ENCODE measurements at places on chromosomes 16 and 17.

- DNase-seq, result no peak
These were observed 27.1 kb upstream of the PHF12 start for GRCh38 chr17:28978356-28978964.

DNA sequence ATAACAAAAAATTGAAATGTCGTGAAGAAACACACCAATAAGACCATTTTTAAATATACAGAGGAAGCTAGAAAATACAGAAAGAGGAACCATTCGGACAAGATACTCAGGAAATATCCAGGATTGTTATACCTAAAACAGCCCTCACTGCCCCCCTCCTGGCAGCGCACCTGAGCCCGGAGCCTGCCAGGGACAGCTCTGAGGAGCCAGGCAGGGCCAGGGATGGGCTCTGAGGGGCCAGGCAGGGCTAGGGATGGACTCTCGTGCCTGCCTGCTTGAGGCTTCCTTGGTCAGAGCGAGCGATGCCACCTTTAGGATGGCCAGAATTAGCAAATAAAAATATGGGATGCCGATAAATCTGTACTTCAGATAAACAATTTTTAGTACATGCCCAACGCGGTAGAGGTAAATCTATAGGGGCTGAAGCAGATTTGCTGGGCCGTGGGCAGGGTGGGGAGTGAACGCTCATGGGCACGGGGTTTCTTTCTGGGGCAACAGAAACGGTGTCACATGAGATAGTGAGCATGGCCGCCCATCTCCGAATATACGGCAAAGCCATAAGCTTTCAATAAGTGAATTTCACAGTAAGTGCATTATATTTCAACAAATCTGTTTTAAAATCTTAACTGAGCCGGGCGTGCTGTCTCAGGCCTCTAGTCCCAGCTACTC, 18.2 kb upstream of the CSNK1D start:
- no peak for DNase-seq

DNA sequence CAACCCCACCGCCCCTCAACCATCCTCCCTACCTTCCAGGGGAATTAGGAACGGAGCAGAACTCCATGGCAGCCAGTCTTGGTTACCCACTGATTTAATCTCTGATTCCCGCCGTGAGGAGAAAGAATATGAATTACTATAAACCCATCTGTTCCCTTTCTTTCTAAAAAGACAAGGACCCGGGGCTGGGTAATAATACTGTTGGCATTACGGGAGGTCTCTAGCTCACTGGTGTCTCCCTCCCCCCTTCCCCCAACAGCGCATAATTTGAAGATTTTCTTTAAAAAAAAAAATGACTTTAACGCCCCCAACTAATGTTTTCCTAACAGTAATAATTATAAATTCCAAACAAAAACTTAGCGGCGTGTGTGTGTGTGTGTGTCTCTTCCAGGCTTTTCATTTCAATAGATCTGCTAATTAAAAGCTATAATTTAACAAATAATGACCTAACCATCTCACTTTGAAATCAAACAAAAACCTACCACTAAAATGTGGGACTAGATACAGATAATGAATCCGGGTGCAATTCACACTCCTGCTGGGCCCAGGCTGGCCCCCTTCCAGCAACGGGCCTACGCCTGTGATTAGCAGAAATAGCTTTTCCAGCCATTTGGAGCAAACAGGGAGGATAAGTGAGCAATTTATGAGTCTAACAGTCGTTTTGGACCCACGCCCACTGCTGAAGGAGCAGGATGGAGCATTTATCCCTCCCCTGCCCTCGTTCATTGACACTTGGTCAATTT, 18.2 kb upstream of the BHLHA9 start:
- DNase-seq, result peak; percentile 23

DNA sequence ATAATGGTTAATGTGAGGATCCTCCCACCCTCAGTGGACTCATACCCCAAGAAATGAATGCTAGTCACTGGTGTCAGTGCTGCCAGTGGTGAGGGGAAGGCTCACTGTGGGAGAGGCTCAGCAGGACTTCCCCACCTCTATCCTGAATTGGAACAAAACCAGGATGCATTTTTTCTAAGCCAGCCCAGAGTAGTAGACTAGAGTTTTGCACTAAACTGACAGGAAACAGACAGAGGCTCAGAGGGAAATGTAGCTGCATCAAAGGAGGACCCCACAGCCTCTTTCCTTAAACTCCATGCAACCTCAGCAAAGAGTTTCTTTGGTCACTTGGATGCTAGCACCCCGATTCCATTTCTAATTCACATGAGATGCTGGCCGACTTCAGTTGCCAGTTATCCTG, 10.7 kb upstream of the SKAP1 start:
- DNase-seq, result no peak

DNA sequence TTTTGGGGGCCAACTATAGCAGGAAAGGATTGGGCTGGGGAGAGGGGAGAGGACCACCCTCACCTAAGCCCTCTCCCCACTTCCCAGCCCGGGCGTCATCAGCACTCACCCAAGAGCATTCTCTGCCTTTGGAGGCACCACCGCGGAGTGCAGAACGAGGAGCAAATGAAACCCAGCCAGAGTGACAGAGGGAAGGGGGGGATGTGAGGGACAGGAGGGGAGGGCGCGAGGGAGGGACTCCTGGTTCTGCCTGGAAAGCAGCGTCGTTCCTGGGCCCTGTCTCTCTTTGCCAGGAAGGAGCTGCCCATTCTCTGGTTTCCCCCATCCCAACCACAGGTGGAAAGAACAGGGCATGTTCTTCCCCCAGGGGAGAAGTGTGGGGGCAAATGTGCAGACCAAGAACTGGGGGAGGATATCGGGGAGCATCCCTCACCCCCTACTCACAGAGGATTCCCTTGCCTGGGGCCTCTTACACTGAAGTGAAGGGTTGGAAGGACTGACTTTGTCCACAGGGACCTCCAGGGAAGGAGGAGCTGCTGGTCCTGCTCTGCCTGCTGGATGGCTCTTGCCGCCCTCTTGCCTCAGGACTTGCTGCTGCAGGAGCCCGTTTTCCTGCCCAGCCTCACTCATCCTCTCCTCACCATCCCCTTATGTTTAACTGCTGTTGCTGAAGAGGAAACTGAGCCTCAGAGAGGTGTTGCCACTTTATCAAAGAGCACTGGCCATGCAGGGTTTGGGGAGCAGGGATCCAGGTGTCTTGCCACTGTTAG, 3.5 kb upstream of the C17orf113 start:
- DNase-seq, result no peak

- no peak for DNase-seq
These were observed 19.8 kb downstream of the GTF3C1 start for GRCh38 chr16:27529962-27530361.

DNA sequence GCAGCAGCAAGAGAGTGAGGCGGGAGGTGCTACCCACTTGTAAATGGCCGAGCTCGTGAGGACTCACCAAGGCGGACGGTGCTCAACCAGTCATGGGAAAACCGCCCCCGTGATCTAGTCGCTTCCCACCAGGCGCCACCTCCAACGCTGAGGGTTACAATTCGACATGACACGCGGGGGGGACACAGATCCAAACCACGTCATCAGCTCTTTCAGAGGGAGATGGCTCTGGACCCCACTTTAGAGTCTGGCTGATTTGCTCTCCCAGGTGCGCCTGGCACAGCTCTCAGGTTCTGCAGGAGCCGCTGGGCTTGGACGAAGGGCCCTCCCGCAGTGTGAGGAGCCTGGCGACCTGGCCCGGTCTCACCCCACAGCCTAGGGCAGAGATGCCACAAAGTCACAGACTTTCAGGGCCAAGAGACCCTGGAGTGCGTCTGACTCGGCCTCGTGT, 21.1 kb upstream of the DOC2B start:
- DNase-seq, result no peak

GRCh38 chr17:45123930-45124796, 8.2 kb downstream of the PLCD3 start:
- no peak for DNase-seq

- no peak for DNase-seq
These were observed 426.0 kb upstream of the CDH11 start for GRCh38 chr16:65547772-65548446.

DNA sequence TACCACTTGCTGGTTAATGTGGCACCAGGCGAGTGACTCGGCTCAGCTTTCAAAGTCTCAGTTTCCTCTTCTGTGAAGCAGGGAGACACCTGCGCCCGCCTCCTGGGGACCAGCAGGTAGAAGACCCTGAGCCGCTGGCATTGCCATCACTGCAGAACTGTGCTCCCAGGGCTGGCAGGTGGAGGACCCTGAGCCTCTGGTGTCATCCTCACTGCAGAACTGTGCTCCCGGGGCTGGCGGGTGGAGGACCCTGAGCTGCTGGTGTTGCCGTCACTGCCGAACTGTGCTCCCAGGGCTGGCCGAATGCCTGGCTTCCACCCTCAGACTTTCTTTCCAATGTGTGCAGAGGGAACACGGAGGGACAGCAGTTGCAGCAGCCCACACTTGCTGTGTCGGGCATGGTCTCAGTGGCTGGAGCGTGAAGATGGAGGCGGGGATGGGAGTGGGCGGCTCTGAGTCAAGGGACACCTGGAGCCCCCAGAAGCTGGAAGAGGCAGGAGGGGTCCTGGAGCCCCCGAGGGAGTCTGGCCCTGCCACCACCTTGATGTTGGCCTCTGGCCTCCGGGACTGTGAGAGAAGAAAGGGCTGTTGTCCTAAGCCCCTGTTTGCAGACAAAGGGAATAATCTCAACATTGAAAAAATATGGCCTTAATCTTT, 75.8 kb upstream of the METTL9 start:
- no peak for DNase-seq

GRCh38 chr16:68069511-68070248, 15.5 kb upstream of the NFATC3 start:
- no peak for DNase-seq

DNA sequence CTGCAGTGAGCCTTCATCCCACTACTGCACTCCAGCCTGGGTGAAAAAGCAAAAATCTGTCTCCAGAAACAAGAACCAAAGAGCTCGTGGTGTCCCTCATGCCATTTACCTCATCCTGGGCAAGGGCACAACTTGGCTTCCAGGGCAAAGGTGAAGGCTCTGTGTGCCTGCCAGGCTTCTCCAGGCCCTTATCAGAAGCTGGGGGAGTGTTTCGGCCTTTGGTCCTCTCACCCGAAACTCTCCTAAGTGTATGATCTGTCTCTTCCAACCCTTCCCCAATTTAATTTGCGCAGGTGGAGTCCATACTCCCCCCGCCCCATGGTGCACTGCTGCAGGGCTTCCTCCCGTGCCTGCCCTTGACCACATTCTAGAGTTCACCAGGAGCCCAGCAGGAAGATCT, 1.1 kb downstream of the CES2 start:
- no peak for DNase-seq

DNA sequence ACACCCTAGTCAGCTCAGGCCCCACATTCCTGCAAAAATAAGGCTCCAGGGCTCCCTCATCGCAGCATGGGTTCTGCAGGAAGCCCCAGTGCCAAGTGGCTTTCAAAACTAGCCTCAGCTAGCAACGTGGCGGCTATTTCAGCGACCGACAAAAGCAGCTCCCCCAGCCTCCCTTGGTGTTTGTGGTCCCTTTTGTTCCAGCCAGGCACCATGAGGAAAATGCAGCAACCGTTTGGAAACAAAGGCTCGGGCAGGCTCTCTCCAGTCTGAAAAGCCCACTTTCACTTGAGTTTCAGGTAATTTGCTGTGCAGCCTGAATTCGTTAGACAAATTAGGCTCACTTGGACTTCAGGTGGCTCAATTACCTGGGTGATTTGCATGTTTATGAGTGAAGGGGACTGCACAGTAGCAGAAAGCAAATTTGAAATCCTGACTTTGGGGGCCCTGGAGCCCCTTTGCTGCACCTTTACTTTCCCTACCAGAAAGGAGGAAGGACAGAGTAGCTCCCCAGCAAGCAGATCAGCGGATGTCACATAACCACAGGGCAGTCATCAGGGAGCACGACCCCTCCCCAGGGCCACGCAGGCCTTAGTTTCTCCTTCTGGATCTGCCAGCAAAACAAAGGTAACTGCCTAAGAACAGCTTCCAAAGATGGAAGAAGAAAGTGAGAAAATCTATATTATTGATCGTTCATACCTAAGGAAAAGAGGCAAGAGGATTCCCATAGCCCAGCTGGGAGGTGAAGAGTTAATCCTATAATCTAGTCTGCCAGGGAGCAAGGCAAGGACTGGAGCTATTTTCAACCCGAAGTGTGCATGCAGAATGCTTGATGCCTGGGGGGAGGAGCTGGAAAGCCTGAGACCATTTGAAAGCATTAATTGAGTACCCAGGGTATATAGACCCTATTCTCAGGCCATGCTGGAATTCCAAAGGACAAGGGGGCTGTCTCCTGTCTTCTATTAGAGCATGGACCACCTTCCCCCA, 143.1 kb upstream of the SDK2 start:
- DNase-seq, result peak; percentile 84

All from NCI-H345 (cell line).